HT1080 (cell line): ENCODE measurements at places on chromosomes 16 and 17. TPM values are rescaled to one million over a fixed set of nuclear protein-coding genes. Genes with fewer than 3 reads are reported as not detected.

DNA sequence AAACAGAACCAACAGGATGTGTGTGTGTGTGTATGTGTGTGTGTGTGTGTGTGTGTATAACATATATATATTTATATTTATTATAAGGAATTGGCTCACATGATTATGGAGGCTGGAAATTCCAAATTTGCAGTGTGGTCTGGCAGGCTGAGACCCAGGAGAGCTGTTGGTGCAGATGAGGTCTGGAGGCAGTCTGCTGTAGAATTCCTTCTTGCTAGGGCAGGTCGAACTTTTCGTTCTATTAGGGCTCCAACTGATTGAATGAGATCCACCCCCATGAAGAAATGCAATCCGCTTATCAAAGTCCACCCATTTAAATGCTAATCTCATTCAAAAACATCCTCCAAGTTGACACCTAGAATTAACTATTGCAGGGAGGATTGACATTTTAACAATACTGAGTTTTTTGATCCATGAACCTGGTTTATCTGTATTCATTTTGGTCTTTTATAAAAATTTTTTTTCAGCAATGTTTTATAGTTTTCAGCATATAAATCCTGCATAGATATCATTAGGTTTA is 85.0 kb downstream of the CYLD start:
- DNase-seq: no peak

GRCh38 chr17:54096216-54096615 is 273.5 kb downstream of the KIF2B start:
- no peak for DNase-seq

GRCh38 chr17:55845385-55845784 is 94.5 kb downstream of the PCTP start:
- no peak for DNase-seq

GRCh38 chr16:2585651-2586081 is 47.8 kb downstream of the PDPK1 start:
- no peak for DNase-seq

- DNase-seq: no peak
These were observed 14.6 kb upstream of the CDH8 start for GRCh38 chr16:62050793-62051192.

DNA sequence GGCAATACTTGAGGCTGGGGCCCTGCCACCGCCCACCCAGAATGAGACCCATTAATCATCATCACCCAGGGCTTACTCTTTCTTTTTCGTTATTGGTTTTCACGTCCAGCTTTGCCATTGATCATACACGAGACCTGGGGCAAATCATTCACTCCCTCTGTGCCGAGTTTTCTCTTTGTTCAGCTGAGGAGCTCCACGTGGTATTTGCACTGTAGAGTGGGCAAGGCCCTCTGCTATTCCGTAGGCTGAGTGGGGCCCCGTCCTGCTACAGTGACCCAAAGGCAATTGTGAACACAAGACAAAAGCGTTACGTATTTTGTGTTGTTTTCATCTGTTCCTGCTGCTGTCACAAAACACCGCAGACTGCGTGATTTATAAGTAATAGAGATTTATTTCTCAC is 23.6 kb upstream of the CBX2 start:
- DNase-seq: no peak

GRCh38 chr16:3938843-3939624 is 58.5 kb upstream of the CREBBP start:
- DNase-seq: peak; percentile 52

CES5A gene
- total RNA-seq: not detected in 2 replicates

PLD6 gene
- not detected in 2 replicates for total RNA-seq
